GM12892 (cell line): ENCODE measurements at places on chromosomes 12 and 14.

DNA sequence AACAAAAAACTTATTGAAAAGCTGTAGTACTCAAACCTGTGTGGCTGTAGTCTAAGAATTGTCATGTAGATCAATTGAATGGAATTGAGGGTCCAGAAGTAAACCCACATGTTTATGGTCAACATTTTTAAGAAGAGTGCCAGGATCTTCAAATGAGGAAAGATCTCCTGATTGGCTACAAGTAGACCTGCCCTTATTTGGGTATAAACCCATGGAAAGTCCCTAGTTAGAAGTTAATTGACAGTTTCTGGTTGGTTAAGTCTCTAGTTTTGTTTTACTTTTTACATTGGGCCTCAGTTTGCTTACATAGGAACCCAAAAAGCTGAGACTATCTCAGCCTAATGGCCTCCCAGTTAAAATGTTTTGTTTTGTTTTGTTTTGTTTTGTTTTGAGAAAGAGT, 91.9 kb upstream of the RESF1 start:
- DNase-seq, result no peak

DNA sequence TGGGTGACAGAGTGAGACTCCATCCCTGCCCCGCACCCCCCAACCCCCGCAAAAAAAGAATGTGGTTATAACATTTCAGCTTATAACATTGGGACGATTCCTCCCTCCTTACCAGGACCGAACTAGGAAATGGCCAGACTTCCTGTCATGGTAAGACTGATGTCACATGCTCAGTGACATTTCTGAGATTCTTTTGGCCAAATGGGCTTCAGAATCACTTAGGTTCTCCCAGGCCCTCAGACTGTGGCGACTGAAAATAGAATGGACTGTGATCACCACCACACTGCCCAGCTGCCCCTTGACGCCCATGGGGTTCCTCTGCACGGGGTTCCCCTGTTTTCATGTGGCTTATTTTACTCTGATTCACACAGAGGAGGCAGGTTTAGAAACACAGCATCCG, 115.0 kb upstream of the EVL start:
- DNase-seq, result no peak

GRCh38 chr12:106068296-106068695, 70.5 kb downstream of the NUAK1 start:
- DNase-seq, result no peak

GRCh38 chr12:116672010-116672409, 65.9 kb downstream of the SPRING1 start:
- no peak for DNase-seq

DNA sequence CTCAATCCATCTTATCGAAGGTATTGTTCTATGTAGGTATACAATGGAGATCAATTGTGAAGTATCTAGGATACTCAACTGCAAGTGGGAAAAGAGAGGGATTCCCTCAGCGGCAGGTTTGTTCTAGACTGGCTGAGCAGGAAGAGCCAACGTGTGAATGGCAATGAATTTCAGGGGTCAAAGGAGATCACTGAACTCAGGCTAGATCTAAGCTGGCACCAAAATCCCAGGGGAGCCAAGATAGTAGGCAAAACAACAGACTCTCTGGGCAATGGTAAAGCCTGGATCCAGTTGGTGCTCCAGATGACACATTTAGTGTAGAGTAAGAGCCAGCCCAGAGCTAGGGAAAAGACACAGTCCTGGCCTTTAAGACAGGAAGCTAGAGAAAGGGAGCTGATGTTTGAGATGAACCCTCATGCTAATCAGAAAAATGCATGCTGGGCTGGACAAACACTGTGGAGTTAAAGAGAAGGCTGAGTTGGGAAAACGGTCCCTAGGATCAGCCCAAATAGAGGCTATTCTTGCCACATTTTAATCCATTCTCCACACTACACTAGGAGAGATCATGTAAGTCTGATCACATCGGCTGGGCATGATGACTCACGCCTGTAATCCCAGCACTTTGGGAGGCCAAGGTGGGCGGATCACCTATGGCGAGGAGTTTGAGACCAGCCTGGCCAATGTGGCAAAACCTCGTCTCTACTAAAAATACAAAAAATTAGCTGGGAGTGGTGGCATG, 45.6 kb downstream of the EFCAB11 start:
- DNase-seq, result no peak

DNA sequence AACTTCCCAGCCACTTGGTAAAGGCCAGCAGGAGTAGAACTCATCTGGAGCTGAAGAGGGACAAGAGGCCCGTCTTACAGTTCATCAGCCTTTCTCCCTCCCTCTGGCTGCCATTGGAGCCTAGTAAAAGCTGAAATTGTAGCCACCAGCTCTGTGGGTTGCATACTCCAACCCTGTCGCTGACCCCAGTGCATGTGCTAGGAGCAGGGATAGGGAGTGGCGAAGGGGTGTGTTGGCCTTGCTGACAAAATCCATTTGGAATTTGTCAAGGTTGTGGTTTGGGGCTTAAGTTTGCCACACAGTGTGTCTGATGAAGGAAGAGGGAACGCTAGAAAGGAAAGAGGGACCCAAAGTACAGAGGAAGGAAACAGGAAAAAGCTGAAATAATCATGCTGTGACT, 4.0 kb upstream of the ARF3 start:
- no peak for DNase-seq

GRCh38 chr12:112018571-112019237, 5.5 kb downstream of the ERP29 start:
- DNase-seq, result no peak

- no peak for DNase-seq
Measured at GRCh38 chr12:47370421-47370820, 290.7 kb upstream of the AMIGO2 start.

DNA sequence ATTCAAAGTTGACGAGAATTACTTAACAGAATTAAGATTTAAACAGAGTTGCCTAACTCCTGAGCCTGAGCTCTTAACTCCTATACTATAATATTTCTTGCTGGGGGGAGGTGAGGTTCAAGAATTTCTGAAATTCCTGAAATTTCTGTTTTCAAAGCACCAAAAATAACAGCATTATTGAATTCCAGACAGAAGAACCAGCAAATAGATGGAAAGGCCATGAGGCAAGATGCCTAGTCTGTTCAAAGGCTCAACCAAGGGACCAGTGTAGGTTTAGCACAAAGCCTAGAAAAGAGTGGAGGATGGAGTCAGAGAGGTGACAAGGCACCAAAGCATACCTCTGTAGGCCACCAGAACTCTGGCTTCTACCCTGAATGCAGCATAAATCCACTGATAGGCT, 76.4 kb downstream of the PPP1R12A start:
- no peak for DNase-seq

GRCh38 chr14:63642656-63643382, 1.1 kb upstream of the WDR89 start:
- no peak for DNase-seq

DNA sequence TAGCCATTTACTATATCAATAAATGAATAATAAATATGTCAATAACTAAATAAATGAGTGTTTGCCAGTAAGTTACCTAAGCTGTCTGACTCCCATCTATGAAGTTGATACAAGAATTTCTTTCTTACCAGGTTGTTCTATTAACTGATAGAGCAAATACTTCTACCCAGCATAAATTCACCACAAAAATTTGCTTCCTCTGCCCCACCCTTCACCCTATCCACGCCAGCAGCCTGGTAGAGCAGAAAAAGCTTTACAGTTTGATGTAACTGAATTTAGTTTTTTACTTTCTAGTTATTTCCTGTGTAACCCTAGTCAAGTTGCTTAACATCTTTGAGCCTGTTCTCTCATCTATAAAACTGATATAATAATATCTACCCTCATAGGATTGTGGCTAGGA, 94.9 kb upstream of the SLC16A7 start:
- no peak for DNase-seq

- no peak for DNase-seq
Measured at GRCh38 chr12:117538032-117538690, 176.7 kb upstream of the NOS1 start.

DNA sequence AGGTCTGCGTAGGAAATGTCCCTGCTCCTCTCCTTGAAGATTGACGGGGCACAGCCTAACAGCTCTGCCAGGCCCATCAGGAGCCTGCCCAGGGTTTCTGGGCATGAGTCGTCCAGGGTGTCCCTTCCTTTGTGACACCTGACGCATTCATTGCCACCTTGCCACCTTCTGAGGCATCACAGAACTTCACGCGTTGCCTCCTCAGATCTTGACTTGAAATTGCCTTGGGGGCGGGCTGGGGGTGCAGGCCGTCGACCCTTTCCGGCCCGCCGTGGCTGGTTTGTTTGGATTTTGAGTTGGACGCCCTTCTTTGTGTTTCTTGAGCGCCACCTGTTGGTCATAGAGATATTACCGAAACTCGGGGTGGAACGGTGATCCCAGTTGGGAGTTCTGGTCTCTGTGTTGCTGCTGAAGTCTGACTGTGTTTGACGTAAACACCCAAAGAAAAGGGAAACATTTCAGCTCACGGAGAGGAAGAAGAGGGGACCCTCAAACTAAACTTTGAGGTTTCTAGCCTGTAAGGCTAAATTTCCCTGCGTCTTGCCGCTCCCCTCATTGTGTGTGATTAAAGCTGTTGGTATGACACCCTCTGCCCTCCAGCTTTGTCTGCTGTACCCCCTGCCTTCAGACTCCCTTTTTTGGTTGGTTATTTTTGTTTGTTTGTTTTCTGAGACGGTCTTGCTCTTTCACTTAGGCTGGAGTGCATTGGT, 44.6 kb downstream of the MLXIP start:
- DNase-seq, result peak; percentile 58
